CD4-positive, alpha-beta T cell treated with Interleukin-17A for 4 hours (primary cell): ENCODE measurements at places on chromosomes 2 and 18.

- no peak for DNase-seq
Observed at GRCh38 chr2:100419915-100420314, 2.4 kb upstream of the CHST10 start.

DNA sequence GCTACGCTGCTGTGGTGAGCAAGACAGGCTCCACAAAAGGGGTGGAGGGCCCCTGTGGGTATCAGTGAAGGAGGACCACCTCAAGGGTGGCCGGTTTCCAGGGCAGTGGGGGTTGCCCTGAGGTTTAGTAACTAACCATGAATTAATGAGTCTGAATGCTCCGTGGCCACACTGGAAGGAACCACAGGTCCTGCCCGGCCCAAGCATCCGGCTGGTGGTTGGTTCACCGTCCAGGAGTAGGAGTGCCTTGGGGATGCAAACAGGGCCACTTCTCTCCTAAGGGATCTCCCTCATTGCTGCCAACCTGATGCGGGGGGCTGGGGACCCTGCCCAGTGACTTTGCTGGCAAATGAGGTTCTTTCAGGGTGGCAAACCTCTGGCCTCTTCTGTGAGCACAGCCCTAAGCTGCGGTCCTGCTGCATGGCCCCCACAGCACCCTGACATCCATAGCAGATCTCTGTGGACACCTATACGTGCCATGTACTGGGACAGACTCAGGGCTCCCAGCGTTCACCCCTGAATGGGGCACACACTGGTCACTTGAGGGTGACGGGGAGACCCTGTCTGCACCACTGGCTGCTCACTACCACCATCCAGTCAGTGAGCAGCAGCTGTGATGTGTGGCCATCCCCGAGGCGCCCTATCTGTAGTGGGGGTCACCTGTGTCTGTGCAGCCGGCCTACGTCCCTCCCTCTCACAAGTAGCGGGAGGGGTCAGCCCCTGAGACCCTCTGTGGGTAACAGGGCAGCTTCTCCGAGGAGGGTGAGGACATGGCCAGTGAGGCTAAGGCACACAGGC is 41.6 kb downstream of the HS6ST1 start:
- no peak for DNase-seq

- DNase-seq, result no peak
Observed at GRCh38 chr2:205643391-205643885, 38.9 kb upstream of the NRP2 start.

DNA sequence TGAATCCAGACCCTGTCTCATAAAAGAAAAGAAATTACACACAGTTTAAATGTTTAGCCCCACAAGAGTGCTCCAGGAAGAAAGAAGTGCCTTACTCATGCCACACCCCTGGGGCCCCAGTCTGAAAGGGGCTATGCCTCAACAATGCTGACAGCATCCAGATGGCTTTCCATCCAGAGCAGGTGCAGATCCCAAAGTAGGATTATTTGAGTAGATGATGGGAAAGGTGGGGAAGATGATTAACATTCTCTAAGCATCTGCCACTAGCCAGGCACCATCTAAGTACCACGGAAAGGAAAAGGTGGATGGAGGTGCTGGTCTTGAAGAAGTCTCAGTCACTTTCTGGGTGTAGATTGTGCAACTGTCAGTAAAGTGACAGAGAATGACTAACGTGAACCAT is 16.3 kb downstream of the DPYSL5 start:
- no peak for DNase-seq

DNA sequence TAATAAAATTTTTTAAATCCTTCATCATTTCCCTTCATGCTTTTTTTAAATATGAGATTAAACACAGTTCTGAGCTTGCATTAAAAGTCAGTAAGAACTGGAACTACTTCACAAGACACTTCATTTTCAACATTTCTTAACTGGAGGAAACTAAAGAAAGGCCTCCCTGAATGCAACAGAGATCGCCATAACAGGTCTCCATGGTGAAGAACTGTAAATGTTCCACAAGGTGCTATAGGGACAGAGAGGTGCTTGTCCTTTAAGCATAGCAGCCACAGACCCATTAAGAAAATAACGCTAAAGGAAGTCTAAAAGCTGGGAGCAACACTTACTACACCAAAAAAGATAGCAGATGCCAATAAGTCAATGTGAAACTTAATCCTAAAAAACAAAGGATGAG is 8.5 kb downstream of the STAM2 start:
- no peak for DNase-seq

DNA sequence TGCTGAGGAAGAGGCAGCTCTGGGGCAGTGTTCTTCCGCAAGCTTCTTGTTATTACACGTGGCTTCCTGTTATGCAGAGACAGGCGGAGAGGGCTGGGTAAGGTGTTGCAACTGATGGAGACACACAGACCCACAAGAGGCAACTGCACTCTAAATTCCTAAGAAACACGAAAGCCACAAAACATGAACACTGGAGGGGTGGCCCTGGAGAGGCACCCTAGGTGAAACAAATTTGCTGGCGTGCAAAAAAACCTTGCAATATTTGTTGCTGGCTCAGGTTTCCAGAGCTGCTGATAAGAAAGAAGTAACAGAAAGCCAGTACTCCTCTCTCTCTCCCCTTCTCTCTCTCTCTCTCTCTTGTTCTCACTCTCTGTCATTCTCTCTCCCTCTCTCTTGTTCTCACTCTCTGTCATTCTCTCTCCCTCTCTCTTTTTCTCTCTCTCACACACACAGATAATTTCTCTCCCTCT is 31.8 kb downstream of the ARHGAP25 start:
- peak; percentile 79 for DNase-seq

DNA sequence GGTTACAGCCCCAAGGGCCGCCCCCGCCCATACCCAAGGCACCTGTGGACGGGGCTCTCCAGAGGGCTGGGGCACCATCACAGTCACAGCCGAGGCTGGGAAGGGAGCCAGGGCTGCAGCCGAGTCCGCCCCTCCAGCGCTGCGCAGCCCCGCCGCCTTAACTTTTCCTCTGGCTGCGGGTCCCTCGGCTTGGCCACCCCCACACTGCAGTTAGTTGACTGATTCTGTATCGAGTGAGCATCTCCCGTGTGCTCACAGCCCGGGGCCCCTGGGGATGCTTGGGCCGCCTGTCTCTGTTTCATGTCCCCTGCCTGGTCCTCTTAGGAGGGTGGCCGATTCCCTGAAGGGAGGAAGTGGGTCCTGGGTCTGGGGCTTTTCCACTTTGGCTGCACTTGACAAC is 33.7 kb downstream of the EMILIN2 start:
- DNase-seq, result no peak

DNA sequence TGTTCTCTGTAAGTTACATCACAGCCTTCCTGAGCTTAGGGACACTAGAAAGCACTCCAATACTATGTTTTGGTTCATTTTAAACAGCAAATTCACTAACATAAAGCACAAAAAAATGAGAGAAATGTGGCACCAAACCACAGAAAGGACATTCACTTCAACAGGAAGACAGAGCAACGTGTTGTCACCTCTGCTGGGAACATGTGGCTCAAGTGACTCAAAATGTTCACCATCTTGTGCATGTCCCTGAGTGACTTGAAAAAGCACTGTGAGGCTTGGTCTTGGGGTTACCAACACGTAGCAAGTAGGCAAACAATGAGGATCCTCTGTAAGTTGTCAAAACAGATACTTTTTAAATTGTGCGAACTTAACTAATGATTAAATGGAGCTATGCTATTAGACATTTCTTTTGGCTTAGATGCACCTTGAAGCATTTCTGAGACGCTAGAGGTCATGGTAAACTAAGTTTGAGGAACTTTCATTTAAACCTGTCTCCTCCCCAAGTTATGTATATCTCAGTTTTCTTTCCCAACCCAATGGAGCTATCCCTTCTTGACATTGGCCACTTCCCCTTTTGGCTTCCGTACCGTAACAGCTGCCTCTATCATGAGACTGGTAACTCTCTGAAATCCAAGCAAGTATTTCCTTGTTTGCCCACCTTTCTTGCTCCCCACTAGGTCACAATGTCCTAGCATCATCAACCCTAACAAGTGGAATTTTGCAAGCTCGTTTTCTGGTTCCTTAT is 14.0 kb upstream of the ST6GAL2 start:
- DNase-seq, result no peak
